ENCODE measurements at places on chromosomes 1 and 21.

DNA sequence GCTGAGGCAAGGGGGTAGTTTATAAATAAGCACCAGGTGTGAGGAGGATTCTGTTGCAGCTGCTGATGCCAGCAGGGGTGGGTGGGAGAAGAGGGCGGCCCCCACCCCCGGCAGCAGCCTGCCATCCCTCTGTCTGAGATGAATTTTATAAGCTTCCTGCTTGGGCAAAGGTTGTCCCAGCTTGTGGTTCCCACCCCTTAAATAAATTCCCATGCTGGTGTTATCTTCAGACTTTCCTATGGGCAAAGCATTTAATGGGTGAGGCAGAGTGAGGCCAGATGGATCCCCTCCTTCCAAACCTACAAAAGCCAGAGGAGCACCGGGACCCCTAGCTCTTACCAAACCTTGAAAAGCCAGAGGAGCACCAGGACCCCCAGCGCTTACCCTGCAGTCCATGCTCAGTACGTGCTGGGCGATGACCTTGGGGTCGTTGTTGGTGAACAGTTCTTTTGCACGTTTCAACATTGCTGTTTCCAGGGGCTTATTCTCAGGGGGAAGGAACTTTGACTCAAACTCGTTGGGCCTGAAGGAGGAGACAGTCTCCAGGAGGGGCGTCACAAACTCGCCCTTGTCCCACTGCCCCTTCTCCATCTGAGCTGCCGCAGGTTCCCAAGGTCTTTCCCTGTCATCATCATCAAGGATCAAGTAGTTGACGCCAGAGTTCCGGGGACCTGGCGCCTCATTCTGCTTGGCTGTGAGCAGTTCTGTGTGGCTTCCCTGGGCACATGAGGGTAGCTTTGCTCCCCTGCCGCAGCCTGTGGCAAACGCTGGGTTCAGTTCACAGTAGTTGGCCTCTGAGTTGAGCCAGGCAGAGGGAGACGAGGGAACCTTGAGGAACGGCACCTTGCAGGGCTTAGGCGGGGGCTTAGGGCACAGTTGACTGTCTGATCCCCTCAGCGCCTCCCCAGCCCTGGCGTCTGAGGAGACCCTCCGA, 99.5 kb downstream of the BCAR3 start:
- DNase-seq = no peak

- no peak for DNase-seq
These were observed 215.5 kb downstream of the RRAGC start for GRCh38 chr1:38644092-38644491.

- DNase-seq = no peak
These were observed 30.4 kb upstream of the SLC30A1 start for GRCh38 chr1:211609120-211610024.

- DNase-seq = no peak
These were observed 315.7 kb upstream of the USP25 start for GRCh38 chr21:15414057-15414456.

DNA sequence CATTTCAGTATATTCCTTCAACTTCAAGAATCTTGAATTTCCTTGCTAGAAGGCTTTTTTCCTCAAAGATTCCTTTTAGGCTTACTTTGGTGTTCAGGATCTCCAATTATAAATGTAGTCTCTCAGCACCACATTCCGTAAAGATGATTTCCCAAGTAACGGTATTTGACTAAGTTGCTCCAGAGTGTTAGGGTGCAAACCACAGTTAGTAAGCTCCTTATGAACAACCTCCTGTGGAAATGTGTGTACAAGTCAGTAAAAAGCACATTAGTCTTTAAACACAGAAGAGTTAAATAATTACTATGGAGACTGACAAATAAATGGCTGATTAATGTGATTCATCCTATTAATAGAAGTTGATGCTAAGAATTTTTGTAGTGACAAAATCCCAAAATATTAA, 10.3 kb downstream of the DONSON start:
- DNase-seq = no peak

DNA sequence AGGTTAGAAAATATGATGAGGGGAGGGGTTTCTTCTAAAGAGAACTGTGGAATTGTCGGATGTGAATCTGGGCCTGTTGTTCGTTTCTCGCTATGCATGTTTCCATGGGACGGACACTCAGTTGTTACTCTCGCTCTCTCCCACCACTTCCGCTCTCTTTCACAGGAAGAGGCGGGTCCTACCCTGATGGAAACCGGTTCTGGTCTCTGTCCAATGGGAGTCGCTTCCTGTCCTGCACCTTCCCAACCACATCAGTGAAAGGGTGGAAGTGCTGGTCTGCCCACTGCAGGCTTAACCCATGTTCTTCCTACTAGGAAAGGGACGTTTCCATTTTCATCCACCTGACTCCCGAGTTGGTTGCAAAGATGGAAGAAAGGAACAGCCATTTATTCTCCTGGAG, 119.4 kb downstream of the KCNJ15 start:
- DNase-seq = no peak

Measured in stimulated activated CD4-positive, alpha-beta T cell treated with anti-CD3 and anti-CD28 coated beads, Interleukin-12 subunit alpha, Interleukin-12 subunit beta, amount 100 ng/mL, for 4 hours (primary cell).